ENCODE measurements at places on chromosomes 12 and 14.

- DNase-seq = no peak
These were observed 3.7 kb downstream of the HIF1A start for GRCh38 chr14:61699027-61699426.

- DNase-seq = no peak
These were observed 124.0 kb downstream of the APAF1 start for GRCh38 chr12:98769068-98769467.

DNA sequence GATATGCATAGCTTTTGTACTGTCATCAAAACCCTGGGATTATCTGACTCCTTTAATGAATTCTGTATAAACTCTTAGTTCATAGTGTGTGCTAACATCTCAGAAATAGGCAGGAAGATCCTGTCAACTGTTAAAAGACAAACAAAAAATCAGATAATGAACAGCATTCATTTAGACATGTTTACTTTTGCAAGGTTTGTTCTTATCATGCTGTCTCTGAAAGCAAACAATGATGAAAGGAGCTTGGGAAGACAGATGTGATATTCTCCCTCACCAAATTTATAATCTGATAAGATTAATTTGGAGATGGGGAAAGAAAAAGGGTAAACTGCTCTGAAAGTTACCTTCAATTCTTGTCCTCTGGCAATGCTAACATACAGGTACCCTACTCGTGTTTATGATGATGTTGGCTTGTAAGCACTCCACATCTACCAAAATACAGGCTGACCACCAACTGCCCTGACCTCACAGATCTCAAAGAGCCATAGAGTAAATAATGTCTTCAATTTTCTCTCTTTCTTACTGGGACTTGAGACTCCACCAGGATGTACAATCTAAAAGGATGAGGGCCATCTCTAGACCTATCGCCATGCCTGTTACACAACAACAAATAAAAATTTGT lies 233.8 kb downstream of the SSPN start:
- DNase-seq = no peak

DNA sequence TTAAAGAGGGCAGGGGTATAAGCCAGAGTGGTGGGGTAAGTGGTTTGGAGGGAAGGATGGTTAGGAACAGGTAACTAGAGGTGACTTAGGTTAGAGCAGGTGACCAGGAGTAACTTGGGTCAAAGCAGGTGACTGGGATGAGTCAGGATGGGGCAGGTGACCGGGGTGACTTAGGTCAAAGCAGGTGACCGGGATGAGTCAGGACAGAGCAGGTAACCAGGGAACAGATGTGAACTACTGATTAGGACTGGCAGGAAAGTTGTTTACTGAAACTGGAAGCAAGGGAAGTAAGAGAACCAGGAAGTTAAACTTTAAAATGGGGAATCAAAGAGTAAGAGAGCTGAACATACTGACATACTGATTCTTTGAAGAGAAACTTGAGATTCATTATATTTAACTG lies 57.4 kb downstream of the FSCB start:
- no peak for DNase-seq

DNA sequence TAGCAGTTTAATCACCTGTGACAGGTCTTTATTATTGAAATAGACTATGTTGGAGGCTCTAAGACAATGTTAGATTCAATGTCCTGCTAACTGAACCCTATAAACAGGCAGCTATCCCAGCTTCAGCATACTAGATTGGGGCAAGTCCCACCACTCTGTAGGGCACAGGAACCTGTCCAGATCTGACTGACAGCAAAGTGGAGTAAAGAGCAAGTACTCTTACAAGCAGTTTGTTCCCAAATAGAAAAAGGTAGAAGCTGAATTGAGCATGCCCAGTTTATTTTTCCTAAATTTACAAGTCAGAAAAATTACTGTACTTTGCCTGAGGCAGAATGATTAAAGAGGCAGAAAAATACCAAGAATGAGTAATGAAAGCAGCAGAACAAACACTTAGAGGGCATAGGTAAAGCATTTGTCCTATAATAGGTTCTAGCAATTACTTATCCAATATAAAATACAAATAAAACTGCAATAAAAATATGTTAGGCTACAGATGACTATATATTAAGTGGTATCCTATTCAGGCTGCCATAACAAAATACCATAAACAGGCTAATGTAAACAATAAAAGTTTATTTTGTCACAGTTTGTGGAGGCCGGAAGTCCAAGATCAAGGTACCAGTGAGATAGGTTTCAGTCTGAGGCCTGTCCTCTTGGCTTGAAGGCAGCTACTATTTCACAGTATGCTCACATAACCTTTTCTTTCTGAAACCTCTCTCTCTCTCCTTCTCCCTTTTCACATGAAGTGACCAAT lies 868.2 kb downstream of the C12orf50 start:
- DNase-seq = no peak

GRCh38 chr14:37936971-37937370 lies 270.7 kb upstream of the SSTR1 start:
- DNase-seq = no peak

DNA sequence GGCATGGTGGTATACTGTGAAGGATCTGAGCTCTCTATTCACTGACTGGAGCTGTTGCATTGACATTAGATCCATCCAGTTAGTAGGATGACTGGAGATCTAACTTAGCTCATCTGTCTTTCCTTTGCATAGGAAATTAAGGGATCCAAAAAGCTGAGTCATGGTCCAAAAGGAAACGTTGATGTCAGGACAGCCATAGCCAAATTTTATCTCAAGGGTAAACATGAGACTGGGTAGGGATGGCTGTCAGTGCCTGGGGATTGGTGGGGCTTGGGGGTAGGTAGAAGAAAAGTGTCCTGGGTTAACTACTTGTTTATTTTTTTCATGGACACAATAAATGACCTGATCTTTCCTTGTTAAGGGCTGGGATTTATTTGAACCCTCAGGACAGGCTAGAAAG lies 4.6 kb downstream of the FAM177A1 start:
- DNase-seq = no peak
